NCI-H226 (cell line): ENCODE measurements at places on chromosomes 5 and 9.

DNA sequence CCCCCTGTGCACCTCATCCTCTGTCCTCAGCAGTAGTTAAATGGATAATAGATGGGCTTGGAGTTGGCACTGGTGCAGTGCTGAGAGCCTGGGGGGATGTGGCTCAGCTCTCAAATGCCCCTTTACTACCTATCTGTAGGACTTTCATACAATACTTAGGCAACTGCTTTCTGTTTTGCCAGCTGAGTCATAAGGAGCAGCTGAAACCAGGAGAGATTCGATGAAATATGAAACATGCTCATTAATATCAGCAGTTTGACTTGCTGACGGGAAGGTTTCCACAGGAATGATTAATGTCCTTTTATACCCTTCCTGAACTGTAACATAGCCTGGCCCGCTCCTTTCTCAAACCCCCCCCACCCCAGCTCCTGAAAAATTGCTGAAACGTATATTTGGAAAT lies 142.6 kb downstream of the SAXO1 start:
- peak; percentile 84 for DNase-seq

GRCh38 chr5:95220381-95220780 lies 64.5 kb downstream of the MCTP1 start:
- DNase-seq, result no peak

DNA sequence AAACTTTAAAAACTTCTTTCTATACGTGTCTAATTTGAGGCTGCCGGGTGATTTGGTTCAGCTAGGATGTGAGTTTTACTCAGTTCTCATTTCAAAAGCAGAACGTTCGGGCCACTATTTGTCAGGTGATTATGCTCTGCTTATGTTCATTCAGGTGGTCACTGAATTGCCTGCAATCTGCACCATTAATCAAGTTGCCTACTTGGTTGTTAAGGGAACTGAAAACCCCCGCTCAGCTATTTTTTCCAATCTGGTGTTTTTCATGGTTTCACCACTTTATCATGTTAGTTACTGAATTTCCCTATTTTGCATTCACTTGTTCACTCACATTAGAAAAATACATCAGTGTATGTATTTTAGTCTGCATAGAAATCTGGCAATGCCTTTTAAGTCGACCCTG lies 523.0 kb downstream of the CSNK1G3 start:
- DNase-seq, result no peak

- no peak for DNase-seq
These were observed 222.2 kb downstream of the LURAP1L start for GRCh38 chr9:12997009-12997408.

DNA sequence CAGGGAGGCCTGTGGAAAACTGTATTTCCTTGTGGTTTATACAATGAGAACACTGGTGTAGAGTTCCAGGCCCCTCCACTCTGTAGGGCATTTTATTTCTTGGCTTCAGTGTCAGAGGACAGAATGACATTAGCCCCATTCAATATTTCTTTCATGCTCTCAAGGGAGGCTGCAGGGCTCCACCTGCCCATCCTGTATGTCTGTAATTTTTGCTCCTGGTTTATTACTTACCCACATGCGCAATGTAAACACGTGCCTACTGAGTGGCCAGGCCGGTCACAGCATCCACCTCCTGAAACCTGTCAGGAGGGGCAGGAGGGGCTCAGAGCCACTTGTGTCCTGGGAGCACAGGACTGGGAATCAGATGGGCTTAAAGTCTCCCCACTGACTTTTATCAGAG lies 82.4 kb downstream of the GADD45G start:
- DNase-seq, result no peak

GRCh38 chr5:165620394-165620793 lies 2115.0 kb downstream of the MAT2B start:
- DNase-seq, result no peak

DNA sequence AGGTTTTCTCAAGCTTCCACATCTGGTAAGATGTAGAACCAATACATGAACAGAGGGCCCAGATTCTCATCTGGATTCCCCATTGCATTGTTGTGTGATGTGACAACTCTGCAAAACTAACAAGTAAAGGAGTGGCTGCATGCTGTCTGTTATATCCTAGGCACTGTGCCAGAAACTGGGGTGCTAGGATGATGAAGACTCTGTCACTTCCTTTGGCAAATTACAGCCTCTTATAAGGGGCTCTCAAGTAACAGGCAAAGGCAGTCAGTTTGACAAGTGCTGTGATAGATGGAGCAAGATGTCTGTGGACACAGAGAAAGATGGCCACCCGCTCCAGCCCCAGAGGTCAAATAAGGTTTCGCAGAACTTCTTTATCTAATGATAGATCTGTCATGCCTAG lies 115.7 kb downstream of the PAPPA start:
- peak; percentile 50 for DNase-seq

- DNase-seq, result no peak
These were observed 249.4 kb upstream of the TBCA start for GRCh38 chr5:78025540-78025939.

- no peak for DNase-seq
These were observed 384.4 kb downstream of the TMEM167A start for GRCh38 chr5:82692826-82693225.

DNA sequence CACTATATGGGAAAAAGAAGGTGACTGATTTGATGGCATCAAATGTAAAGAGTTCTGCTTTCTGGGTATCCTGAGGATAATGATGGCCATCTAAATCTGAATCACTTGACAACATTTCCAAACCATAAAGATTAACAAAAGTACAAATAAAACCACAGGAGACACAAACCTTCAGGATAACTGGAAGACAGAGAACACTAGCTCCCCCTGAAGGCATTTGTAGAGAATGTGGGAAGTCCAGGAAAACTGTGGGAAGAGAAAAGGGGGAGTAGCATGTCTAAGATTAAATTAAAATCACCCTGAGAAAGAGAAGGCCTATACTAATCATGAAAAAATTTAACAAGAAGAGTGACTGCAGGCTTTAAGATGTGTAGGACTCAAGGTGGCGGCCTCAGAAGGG lies 116.2 kb downstream of the PRELID2 start:
- DNase-seq, result peak; percentile 11

DNA sequence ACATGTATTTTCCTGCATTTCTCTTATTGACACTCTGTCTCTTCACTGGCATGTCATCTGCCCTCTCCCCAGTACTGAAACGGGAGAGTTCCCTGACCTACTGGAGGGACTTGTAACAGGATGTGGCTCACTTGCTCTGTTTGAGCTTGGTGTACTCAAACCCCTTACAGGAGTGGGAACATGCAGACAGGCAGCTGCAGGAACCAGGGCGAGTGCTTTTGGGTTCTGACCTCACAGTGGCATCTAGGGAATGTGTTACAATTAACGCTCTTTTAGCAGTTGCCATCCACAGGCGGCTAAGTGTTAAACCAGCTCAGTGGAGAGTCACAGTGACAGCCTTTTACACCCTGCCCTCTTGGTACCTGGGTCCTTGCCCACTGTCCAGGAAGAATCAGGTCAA lies 300.3 kb upstream of the GRAMD2B start:
- DNase-seq, result no peak

- DNase-seq, result peak; percentile 6
These were observed 52.4 kb downstream of the NREP start for GRCh38 chr5:111704452-111705085.

DNA sequence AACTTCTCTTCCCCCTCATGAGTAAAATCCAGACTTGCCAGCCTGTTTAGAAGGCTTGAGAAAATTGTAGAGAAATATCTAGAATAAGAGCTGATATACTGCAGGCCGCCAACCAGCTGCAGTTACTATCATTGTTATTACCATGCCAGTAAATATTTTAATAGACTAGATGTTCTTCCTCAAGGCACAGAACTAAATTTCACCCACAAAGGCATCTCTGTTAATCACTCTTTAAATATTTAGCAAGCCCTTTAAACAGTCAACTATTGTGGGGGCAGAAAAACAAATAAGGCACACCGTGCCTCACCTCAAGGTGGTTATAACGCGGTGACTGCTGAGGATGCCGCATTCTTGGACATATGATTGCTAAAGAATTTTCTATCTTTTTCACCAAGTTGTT lies 147.0 kb downstream of the SPOCK1 start:
- no peak for DNase-seq

DNA sequence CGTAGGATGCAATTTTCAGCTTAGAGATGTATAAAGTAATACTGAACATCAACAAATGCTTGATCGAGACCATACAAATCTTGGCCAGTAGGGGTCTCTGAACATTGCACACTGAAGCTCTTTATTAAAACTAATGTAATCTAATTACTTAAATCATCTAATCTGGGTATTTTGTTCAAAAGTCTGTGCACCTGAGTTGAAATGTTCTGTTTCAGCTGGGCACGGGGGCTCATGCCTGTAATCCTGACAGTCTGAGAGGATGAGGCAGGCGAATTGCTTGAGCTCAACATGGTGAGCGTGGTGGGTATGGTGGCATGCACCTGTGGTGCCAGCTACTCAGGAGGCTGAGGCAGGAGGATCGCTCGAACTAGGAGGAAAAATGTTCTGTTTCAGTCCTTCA lies 41.0 kb downstream of the ESM1 start:
- DNase-seq, result no peak

DNA sequence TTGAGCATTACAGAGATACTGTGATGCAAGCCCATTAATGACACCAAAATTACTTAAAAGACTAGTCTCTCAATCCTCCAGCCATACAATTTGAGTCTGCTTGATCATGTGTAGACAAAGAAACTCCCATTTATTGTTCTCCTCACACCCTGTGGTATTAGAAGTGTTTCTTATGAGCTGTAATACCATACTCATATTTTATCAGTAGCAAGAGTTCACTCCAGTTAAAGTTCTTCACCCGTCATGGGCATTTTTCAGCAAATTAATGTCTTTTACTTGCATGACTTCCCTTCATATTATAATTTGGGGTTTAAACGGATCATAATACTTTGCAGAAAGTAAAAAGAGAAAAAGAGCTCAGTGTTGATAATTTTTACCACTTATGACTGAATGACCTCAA lies 242.9 kb downstream of the BNC2 start:
- DNase-seq, result no peak

DNA sequence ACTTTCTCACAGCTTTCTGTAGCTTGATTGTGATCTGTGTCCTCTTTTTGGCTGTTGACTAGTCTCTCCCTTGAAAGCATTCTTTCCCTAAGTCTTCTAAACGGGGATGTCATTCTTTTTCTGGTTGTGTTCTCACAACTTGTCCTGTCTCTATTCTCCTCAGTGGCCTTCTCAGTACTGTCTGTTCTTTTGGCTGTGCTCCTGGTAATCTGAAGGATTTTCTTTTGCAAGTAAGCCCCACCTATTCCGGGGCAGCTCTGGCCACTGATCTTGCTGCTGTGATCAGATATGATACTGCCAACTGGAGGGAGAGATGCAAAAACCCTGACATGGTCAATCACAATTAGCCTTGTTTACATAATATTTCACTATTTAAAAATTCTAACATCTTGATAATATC lies 172.2 kb downstream of the CDC42SE2 start:
- no peak for DNase-seq

GRCh38 chr9:115261656-115262081 lies 143.7 kb upstream of the TNC start:
- peak; percentile 32 for DNase-seq

- no peak for DNase-seq
These were observed 19.6 kb upstream of the ZNF462 start for GRCh38 chr9:106843371-106843770.

- DNase-seq, result no peak
These were observed 21.0 kb downstream of the GLRX start for GRCh38 chr5:95801532-95801931.

GRCh38 chr9:74630228-74630627 lies 133.1 kb downstream of the RORB start:
- no peak for DNase-seq

- no peak for DNase-seq
These were observed 281.9 kb upstream of the NMUR2 start for GRCh38 chr5:152686931-152687330.

DNA sequence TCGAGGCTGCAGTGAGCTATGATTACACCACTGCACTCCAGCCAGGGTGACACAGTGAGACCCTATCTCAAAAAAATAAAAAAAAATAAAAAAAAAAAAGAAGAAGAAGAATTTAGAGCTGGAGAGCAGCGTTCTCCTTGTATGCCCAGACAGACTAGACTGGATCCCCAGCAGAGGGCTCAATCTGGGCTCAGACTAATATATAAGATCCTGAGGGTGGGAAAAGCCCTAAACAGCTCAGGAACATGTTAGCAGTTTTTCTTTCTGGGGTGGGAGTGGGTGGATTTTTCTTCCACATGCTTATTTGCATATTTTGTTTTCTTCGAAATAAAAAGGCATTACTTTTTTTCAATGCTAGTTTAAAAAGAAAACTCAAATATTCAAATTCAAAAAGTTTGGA lies 904 bp upstream of the BSPRY start:
- no peak for DNase-seq

DNA sequence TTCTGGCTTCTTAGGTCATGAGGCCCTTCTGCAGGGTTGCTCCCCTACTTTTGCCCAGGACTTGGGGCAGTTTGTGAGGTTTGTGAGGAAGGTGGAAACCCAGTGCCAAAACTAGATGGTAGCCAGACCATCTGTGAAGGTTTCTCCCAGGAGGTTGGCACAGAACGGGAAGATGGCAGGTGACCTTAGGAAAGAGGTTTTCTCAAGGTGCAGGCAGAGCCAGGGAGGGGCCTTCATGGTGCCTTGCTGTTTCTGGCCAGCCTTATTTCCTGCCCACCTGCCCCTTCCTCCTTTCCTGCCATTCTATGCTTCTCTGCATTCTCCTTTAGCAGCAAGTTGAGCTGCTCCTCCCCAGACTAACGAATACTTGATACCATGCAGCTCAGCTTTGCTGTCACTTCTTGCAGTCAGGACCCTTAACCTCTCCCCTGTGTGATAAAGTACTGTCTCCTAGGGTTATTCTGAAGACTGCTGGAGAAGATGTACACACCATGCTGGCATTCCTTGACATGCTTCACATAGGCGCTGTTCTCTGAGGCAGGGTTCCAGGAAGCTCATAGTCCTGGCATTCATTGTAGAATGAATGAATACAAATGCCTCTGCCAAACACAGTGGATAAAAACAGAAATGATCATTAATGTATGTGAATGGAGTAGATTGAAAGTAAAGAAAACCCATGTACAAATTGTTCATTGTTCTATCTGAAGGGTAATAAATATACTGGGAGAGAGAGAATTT lies 154.3 kb downstream of the KDM4C start:
- DNase-seq, result no peak

DNA sequence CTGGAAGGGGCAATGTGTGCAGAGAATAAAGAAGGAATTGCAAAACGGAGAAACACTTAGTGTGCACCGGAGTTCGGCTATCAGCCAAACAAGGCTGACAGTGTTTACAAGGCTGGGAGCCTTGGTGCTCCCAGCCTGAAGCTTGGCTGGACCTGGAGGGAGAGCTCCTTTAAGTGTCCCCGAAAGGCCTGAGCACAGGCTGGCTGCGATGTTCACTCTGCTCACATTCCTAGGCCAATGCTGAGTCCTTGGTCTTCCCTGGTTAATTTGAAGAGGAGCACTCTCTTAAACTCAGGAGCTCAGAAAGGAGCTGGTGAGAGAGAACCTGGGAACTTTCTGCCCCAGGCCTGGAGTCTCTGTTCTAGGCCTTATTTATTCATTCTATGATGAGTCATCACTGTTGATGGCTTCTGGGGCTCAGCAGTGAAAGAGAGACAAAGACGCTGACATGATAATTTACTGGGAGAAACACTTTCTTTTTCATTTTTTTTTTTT lies 88.6 kb upstream of the MYO10 start:
- DNase-seq, result peak; percentile 53
